ENCODE measurements at places on chromosomes 13 and 19.
A peak's percentile ranks its signal among the peaks of the same experiment; 100 is the strongest.

DNA sequence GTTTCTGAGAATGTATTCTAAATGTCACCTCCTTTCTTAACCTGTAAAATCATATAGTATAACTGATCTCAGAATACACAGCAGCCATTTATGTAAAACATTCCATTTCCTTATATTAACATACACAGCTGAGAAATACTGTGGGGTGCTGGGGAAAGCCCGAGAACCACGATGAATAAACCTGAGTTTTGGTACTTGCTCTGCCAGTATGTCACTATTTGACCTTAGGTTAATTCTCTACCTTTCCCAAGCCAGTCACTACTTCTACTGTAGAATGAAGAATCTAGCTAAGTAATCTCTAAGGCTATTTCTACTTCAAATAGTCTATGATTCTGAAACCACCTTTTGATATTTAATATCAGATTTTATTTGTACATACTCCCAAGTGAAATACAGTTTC, 173.7 kb downstream of the TBC1D4 start:
- DNase-seq, result no peak

DNA sequence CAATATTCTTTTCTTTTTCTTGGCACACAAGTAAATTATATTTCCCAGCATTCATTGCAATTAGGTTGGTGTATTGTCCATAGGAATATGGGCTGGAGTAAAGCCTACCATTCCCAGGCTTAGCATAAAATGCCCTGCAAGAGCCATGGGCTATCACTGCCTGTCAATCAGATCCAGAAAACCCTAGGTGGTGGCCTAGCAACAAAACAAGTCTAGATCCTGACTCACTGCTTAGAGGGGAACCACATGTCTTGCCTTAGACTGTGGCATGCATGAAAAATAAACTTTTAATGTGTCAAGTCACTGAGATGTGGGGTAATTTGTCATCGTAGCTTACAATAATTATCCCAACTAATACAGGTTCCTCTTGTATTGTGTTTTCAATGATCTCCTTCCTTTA, 16.2 kb downstream of the SOX21 start:
- no peak for DNase-seq

GRCh38 chr19:38880076-38880881, 2.2 kb upstream of the RINL start:
- no peak for DNase-seq

DNA sequence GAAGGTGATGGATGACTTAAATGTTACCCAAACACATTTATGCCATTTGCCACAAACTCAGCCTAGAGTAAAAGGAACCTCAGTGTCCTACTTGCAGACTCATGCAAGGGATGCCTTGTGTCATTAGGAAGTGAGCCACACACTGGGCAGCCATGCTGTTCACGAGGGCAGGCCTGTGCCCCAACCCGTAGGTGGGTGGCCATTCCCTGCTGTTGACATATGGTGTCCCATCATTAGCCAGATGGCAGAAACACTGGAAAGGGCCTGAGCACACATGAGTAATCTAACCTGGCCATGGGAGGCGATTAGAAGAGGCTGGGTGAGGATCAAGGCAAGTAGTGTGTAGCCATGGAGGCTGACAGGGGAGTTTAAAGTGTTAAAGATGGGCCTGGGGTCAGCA, 9.7 kb upstream of the LRCH1 start:
- no peak for DNase-seq

- DNase-seq, result no peak
Measured at GRCh38 chr13:33025220-33025744, 9.1 kb downstream of the KL start.

GRCh38 chr19:38710928-38711725, 33.1 kb downstream of the CAPN12 start:
- DNase-seq, result no peak

- DNase-seq, result no peak
Measured at GRCh38 chr13:98503175-98504028, 73.5 kb downstream of the STK24 start.

DNA sequence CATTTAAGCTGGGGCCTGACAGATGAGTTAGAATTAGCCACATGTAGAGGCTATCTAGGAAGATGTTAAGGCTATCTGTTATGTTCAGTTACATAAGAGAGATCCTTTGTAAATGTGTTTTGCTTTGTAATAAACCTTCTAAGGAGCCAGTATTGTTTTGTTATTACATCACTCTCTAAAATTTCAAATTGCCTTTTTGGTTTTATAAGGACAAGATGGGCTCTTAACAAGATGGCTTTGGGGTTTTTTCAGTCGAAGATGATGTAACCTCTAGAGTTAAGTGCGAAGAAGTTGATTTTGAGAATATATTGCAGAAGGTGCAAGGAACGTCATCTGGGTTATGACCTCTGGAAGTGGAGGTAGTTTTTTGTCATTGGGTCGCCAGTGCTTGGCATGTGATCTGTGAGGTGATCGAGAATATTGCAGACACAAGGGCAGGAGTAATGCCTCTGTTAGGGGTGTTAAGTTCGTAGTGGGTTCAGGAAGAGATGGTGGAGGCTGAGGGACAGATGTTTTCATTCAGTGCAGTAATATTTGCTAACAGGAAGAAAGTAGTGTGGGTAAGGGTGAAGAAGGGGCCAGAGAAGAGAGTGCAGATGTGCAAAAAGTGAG, 12.7 kb downstream of the LSM14A start:
- no peak for DNase-seq

- DNase-seq, result no peak
Measured at GRCh38 chr13:93797463-93797862, 570.9 kb downstream of the GPC6 start.

- peak; percentile 25 for DNase-seq
Measured at GRCh38 chr13:109642358-109642757, 144.0 kb downstream of the IRS2 start.

Measured in T47D (cell line).